ENCODE measurements at places on chromosomes 1 and 21.

GRCh38 chr1:160459687-160460086, 59.3 kb downstream of the VANGL2 start:
- no peak for DNase-seq

- no peak for DNase-seq
Measured at GRCh38 chr21:45827302-45827692, 154.3 kb upstream of the COL6A1 start.

DNA sequence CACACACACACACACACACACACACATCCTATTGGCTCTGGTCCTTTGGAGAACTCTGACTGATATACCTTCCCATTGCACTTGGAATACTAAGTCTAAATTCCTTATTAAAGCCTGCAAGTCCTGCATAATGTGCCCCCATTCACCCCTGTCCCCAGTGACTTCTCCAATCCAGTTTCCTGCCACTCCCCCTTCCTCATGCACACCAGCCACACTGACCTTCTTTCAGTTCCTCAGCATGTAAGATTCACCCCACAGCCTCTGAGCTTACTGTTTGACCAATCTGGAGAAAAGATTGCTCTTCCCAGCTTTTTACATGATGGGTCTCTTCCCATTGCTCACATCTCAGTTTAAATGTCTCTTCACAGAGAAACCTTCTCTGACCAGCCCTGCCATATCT, 146.6 kb downstream of the TBX15 start:
- DNase-seq, result no peak

GRCh38 chr1:109466452-109467300, at the start of gene SYPL2:
Gene SYPL2, plus strand, starts transcription at chr1:109466546. Its CDS starts 298 bp downstream, at chr1:109466844.
- no peak for DNase-seq

DNA sequence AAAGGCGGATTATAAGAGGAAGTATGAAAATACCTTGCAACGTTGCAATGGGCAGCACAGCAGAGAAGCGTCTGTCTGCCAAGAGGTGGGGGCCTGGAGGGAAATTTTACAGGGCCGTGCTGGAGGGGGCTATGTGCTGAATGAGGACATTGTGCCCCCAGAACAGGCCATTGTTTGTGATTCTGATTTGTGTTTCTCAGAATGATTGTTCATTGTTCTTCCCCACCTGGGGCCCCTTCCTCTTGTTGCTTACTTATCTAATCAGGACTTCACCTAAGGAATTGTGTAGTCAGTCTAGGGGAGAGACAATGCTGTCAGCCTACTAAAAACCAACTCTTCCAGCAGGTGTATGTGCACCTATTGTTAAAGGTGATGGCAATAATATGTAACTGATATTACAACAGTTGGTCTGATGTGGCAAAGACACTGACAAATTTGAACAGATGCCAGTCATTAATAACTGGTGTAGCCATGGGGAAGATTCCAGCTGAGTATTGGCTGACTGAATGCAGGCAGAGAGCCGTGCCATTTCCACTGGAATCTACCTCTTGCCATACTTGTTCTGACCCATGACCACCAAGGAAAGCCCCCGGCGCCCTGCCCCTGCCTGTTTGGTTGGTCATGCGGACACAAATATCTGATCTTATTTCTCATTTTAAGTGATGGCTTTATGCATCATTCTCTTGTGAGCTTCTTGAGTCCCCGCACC, 45.2 kb upstream of the PSEN2 start:
- DNase-seq, result no peak

DNA sequence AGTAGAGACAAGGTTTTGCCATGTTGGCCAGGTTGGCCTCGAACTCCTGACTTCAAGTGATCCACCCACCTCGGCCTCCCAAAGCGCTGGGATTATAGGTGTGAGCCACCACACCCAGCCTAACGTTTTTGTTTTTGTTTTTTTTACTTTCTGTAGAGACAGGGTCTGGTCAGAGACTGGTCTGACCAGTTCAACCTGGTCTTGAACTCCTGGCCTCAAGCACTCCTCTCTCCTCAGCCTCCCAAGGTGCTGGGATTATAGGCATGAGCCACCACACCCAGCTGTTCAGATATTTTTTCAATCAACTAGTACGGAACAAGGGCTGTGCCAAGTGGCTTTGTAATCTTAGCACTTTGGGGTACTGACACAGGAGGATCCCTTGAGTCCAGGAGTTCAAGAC, 209.5 kb downstream of the RERE start:
- no peak for DNase-seq

GRCh38 chr1:24939675-24940193, 9.7 kb upstream of the RUNX3 start:
- DNase-seq, result no peak

DNA sequence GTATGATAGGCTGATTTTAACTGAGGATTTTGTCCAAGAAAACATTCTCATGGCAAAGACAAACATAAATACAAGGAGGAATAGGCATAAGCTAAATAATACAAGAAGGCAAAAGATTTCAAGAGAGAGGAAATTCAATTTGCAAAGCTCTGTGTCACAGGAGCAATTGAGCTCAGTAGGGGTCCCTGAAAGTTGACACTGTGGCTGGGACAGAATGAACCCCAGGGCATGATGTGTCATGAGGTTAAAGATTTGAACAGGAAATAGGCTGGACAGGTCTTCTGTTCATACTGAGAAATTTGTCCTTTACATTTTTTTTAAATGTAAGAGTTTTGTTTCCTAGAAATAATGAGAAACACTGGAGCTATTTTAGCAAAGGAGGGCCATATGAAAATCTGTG, 555.4 kb upstream of the NEGR1 start:
- DNase-seq, result no peak

GRCh38 chr1:27297903-27298302, 24.1 kb upstream of the TMEM222 start:
- DNase-seq, result no peak

- DNase-seq, result no peak
Measured at GRCh38 chr1:241513378-241513777, 6.2 kb downstream of the FH start.

DNA sequence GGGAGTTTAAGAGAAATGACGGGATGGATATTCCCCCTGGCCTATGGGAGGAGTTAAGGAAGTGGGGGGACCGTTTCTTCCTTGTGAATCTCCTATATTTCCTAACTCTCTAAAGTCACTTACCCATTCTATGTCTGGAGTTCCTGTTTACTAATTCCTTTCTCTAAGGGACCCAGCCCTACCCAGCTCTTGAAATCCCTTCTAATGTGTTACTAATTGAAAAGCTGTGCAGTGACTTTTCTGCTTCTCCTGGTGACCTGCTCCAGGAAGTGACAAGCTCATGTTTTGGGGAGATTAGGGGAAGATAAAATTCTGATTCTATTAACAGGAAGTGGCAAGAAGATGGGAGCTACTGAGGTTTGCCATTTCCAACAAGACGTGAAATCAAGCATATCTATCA, 4.0 kb upstream of the SAMSN1 start:
- DNase-seq, result no peak

- DNase-seq, result no peak
Measured at GRCh38 chr1:6421266-6421665, 1.5 kb upstream of the HES2 start.

- DNase-seq, result no peak
Measured at GRCh38 chr1:201295861-201296260, 12.6 kb downstream of the PKP1 start.

DNA sequence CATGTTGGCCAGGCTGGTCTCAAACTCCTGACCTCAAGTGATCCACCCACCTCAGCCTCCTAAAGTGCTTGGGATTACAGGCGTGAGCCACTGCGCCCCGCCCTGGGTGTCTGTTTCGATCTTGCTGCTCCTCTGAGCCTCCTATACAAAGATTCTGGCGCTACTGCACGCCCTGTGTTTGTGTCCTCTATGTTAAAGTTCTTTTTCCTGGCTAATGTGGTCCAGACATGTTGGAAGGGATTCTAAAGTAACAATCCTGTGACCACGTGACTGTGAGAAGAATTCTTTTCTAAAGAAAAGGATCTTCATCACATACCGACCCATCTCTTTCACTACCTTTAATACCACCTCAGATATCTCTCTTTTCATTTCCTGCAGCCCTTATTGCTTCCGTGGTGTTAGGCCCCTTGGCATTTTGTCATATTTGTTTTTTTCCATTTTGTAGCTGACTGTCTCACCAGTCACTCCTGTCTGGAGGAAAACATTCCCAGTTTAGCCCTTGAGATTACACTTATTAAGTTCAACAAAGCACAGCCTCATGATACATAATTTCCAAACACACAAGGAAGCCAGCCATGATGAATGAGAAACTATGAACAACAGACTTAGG, 27.2 kb upstream of the ENO1 start:
- DNase-seq, result no peak

DNA sequence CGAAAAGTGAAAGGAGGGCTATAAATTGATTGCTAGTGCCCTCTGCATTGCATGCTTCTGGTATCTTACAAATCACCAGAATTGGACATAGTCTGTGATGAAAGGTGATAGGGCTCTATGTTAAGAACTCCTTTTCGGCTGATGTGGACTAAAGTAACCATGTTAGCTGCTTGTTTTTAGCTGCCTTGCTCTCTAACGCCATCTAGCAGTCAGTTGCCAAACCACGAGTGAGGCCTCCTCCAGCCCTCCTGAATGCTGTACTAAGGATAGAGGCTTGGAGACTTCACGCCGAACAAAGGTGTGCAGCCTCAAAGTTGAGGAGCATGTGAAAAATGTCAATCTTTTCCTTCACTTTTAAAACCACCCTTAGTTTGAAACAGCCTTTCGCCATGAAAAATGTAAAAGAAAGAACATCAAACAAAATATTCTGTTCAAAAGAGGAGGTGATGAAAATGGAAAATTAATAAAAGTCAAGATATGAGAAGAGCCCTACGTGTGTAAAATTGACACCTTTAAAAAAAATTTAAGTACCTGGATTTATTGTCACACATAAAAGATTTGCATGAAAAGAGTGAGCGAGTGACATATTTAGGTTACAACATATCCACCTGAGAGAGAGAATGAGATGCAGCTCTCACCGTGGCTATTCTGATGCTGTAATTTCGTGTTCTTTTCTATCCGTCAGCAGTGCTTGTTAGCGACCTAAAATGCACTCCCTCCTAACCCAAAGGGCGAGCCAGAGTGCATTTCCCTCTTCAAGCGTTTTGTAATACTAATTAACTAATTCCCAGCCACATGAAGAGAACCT, 8.1 kb downstream of the LRRC53 start:
- no peak for DNase-seq

GRCh38 chr1:156911577-156912298, 8.7 kb upstream of the LRRC71 start:
- DNase-seq, result no peak

- no peak for DNase-seq
Measured at GRCh38 chr1:204077979-204078696, 5.2 kb downstream of the SOX13 start.

DNA sequence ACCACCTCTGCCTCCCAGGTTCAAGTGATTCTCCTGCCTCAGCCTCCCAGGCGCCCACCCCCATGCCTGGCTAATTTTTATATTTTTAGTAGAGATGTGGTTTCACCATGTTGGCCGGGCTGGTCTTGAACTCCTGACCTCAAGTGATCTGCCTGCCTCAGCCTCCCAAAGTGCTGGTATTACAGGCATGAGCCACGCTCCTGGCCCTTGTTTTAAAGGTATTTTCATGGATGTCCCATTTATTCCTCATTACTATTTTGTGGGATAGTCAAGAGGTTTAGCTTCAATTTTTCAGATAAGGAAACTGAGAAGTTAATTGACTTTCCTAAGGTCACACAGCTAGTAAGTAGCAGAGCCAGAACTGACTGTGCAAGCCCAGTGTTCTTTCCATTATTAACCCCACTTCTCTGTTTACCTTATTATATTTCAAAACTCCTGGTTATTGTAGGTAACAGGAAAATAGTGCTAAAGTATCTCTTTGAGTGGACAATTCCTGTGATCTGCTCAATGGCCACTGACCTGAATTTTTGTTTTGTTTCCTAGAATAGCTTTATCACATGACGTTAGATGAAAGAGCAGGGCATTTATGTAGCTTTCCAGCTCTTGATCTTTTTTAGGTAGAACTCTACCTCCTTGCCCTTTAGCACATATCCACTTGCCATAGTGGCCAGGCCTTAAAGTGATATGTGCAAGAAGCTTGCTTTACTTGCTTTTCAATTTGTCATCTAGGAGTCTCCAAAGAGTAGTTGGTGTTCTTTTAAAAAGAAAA, 13.6 kb downstream of the ZYG11B start:
- DNase-seq, result no peak

Measured in activated naive CD4-positive, alpha-beta T cell treated with anti-CD3 and anti-CD28 coated beads, Interleukin-2, amount 50 U/mL, for 72 hours (primary cell).